ENCODE measurements at places on chromosomes 12 and 14. TPM values are rescaled to one million over a fixed set of nuclear protein-coding genes. Genes with fewer than 3 reads are reported as not detected.

Gene CINP
- 27.4 TPM for total RNA-seq

- no peak for DNase-seq
Observed at GRCh38 chr12:2580821-2581220, 213.9 kb upstream of the FKBP4 start.

DNA sequence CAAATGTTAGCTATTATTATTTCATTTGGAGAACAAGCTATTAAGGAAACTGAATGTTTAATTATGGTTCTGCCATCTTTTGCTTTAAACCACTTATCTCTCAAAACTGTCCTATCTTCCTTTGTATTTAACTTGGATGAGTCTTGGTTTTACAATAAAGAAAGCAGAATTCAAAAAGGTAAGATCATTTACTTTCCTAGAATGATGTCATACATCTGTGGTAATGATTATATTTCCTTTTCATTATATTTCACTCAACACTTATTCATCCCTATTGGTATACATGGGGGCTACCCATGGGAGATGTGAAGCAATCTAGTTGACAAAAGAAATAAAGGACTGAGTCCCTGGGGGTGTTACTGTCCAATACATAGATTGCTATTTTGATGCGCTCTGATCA, 456.7 kb downstream of the ZFP36L1 start:
- no peak for DNase-seq

- DNase-seq: no peak
Observed at GRCh38 chr14:94907626-94908261, 137.8 kb upstream of the GSC start.

GRCh38 chr14:97027256-97027999, 230.2 kb downstream of the VRK1 start:
- no peak for DNase-seq

Gene MYO1H
- total RNA-seq: 2.4 TPM

DNA sequence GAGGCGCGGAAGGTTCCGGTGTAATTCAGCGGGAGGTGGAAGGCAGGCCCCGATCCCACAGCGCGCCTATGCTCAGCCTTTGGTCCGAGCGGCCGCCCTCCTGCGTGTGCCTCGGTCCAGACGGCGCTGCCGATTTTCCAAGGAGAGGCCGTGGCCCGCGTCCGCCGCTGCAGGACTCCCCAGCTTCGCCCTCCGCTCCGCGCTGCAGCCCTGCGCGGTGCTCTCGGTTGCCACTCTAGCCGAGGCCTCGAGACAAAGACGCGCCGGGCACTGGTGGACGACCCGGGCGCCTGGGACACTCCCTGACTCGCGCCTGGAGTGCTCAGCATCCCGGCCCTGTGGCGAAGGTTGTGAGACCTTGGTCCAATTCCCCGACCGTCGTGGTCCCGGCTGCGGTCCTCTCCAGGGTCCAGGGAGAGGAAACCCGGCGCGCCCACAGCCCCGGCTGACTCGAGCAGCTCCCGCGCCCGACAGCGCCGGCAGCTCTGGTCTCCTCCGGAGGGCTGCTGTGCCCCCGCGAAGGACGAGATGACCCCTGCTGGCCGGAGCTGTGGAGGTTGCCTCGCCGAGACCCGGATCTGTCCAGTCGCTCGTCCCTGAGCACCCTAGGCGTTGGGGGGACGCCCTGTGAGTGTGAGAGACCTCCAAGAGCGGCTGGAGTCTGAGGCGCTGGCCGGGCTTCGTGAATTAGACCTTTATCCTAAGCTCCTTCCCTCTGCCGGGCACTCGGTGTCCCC, 6.5 kb downstream of the HOXC12 start:
- DNase-seq: no peak
